ENCODE measurements at places on chromosomes 16 and 17.

- DNase-seq, result no peak
Observed at GRCh38 chr17:33292201-33292980, 704 bp downstream of the ASIC2 start.

DNA sequence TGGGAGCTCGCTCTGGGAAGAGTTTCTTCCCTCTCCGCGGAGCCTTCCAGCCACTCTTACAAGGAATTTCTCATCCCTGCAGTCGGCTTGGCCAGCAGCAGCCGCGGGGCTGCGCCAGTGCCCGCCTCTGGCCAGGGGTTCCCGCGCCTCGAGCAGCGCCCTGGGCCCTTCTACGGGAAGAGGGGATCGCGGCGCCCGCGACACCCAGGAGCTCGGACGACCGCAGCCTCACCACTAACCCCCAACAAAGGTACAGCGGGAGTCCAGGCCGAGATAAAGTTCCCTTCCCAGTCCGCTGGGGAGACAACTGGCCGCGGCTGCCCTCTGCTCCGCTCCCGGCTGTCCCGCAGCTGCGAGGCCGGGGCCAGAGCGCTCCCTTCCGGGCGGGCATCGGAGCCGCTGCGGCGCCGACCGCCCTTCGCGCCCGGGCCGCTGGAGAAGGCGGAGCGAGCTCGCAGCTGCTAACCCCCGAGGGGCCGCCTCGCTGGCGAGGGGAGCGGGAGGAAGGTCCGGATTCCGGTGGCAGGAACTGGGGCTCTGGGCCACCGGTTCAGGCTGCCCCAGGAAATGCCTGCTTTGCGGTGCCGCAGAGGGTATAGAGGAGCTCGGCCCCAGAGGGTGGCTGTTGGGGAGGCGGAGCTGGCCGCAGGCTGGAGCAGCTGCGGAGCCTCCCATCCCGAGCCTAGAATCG lies 3.6 kb upstream of the HS3ST3B1 start:
- no peak for DNase-seq

GRCh38 chr17:51083981-51084380 lies 36.7 kb downstream of the SPAG9 start:
- DNase-seq, result no peak

DNA sequence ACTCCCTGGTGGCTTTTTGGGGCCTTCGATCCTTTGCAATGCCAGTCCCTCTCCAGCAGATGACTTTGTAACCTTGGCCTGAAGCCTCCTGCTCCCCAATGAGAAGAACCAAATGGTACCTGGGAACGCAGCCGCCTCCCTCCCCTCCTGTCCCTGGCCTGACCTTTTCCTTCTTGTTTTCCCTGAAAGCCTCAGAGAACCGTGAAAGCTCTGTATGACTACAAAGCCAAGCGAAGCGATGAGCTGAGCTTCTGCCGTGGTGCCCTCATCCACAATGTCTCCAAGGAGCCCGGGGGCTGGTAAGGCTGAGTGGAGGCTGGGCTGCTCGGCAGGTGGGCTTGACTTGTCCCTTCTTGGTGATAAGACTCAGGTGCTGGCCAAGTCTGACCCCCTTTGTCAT lies 88.0 kb downstream of the SDR42E1 start:
- no peak for DNase-seq

- DNase-seq, result no peak
Observed at GRCh38 chr17:27322690-27323508, 29.0 kb downstream of the WSB1 start.

DNA sequence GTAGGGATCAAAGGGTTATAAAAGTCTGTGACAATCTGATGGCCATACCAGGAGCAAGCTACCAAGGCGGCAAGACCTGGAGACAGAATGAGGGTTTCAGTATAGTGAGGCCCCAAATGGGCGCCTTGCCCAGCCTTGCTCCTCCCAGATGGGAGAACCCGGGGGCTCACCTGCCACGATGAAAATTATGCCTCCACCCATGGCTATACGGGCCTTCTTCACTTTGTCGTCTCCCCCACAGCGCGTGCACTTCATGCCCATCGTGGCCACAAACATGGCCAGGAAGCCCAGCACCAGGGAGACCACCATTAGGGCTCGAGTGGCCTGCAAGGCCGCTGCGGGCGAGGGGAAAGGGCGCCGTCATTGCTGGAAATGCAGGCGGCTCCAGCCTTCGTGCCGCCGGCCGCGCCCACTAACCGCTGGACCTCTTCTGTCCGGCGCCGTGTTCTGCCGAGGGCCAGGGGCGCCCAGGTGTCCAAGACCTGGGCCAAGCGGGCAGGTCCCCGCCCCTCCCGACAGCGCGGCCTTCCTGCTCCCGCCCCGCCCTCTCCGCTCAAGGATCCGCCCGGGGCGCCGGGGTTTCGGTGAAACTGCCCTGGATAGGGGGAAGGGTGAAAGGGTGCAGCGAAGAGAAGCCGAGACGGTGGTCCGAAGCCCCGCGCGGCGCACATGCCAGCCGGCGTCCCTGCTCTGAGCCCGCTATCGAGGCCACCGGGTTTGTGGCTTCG lies 1.5 kb downstream of the CLDN7 start:
- DNase-seq, result no peak

DNA sequence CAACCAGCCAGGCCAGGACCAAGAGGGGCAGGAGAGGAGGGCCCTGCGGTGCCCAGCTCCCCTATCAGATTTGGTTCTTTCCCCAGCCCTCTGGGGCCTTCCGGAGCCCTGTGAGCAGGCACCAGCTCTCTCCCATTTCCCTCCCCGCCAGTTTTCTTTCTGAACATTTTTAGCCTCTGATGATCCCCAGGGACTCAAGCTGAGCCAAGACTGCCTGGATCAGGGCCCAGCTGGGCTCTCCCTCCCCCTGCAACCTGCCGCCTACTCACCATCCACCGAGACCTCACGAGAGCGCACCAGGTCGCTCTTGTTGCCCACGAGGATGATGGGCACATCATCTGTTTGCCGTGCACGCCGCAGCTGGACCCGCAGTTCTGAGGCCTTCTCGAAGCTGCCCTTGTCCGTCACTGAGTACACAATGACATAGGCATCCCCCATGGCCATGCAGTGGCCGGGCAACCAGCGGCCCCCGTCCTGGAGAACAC lies 2.0 kb downstream of the RRAD start:
- no peak for DNase-seq

DNA sequence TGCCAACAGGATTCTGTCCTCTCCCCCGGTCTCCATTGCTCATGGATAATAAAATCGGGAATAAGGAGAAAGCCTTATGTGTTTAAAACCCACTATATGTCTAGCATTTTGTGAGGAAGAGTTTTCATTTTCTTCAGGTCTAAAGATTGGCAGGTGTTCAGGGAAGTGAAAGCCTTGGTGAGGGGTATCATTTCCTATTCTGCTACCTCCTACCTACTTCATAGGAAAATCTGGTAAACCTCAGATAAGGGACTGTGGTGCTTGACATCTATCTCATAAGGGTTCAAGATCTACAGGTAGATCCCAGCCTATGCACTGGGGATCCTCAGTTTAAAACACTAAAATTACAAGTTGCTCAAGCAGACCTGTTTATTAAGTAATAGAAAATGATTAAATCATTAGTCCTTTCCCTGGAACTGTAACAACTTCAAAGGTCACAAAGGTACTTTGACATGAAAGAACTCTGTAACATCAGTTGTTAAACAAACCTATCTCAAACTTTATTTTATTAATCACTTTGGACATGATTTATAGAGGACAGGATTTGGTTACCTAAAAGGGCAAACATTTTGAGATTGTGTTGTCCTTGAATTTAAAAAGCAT lies 6.5 kb downstream of the MOSMO start:
- DNase-seq, result no peak

GRCh38 chr17:53722407-53722806 lies 100.3 kb upstream of the KIF2B start:
- DNase-seq, result no peak

GRCh38 chr17:57852955-57853328 lies 3.1 kb upstream of the MRPS23 start:
- DNase-seq, result no peak

DNA sequence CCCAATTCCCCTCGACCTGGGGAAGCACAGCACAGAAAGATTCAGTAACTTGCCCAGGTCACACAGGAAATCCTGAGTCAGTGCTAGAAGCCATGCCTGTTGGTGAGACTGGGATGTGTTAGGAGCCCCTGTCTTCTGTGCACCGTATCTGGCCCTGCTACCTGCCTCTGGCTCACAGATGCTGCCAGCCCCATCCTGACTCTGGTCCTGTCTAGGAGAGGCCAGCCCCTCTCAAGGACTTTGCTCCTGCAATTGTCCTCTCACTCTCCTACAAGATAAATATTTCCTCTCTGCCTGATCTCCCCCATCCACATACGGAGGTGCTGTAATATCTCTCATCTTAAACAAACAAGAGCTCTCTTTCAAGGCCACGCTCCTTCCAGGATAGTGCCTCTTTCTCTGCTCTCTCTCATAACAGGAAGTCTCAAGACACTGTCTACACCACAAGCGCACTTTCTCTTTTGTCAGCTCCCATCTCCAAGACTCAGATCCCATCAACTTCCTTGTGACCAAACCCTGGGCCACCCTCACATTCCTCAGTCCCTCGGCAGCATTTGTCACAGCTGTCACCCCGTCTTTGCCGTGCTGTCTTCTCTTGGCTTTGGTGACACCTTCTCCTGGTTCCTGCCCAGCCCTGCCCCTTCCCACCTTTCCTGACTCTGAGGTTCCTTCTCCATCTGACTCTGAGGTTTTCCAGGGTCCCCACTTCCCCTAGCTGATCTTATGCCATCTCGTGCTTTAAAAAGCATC lies 1.9 kb downstream of the SLC13A2 start:
- DNase-seq, result no peak

DNA sequence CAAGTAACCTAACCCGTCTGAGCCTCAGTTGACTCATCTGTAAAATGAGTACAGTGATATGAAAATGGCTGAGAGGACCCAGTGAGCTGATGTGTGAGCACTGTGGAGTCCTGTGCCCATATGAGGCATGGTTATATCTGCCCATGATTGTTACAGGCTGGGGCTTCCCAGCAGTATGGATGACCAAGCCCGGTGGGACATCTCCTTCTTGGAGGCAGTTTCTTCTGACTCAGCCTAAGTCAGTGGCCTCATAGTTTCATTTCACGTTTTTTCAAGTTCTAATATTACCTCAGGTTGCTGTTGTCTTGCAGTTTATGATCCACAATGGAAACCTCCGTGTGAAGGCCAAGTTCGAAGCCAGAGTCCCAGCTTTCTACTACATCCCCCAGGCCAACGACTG lies 4.8 kb downstream of the ADAP2 start:
- DNase-seq, result no peak

- no peak for DNase-seq
Observed at GRCh38 chr16:31355431-31356100, 590 bp downstream of the ITGAX start.

DNA sequence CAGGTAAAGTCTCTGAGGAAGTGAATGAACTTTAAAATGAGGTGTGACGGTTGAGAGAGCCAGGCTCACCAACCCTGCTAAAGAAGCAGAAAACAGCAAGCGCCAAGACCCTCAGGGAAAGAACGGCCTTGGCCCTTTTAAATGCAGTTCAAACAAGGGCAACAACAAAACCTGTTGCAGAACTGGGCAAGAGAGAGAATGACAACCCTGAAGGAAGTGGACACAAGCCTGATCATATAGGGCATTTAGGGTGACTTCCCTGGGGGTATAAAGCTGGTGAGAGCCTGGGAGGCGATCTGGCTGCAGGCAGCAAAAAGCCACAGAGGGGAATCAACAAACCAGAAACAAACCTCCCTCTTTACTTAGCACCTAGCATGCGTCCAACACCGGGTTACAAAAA lies 1.0 kb downstream of the CPPED1 start:
- DNase-seq, result no peak

GRCh38 chr16:86039606-86040005 lies 140.6 kb downstream of the IRF8 start:
- no peak for DNase-seq

DNA sequence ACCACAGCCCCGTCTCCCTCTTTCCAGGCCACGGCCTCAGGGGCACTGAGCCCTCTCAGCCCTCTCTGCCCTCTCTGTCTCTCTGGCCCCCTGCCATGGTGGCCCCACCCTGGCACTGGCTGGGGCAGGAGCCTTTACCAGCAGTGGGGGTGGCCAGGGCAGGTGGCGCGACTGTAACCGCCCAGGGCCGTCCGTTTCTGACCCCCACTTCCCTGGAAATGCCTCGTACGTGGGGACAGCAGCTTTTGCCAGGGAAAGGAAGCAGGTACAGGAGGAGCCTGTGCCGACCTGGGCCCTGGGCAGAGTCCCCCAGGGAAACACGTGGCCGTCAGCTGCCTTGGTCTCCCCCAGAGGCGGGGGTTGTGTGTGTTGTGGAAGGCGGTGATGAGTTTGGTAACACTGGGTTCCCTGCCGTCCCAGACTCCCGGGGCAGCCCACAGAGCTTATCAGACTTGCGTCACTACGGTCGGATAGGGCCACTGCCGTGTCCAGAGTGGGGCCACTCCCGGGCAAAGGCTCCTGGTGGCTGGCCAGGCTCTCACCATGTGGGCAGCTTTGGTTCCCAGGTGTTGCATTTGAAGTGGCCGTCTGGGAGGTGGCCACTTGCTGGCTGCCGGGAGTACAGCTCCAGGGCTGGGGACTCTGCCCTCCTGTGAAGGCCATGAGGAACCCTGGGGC lies 249.3 kb upstream of the CIBAR2 start:
- DNase-seq, result no peak

- DNase-seq, result no peak
Observed at GRCh38 chr17:72989074-72989610, 103.3 kb downstream of the SLC39A11 start.

GRCh38 chr17:12627177-12627629 lies 38.5 kb upstream of the MYOCD start:
- no peak for DNase-seq

DNA sequence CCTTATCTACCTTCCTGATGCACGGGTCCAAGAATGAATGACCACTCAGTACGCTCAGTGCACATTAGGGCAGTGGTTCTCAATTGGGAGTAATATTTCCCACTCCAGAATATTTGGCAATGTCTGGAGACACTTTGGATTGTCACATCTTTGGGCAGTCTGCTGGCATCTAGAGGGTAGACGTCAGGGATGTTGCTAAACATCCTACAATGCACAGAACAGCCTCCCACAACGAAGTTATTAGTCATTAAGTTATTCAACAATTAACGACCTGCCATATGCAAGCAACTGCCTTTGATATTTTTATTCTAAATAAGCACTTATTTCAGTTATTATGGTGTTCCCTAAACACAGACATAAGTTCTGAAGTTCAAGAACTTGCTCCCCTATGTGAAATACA lies 669.3 kb downstream of the TOX3 start:
- DNase-seq, result no peak

- DNase-seq, result no peak
Observed at GRCh38 chr17:50594128-50594823, 33.8 kb downstream of the CACNA1G start.

GRCh38 chr16:8679151-8679550 lies 4.7 kb downstream of the ABAT start:
- DNase-seq, result no peak

Measured in stimulated activated CD4-positive, alpha-beta T cell treated with anti-CD3 and anti-CD28 coated beads, TNF-alpha, amount 100 ng/mL, for 1 hour (primary cell).